Tibial nerve (tissue), 4 donors: ENCODE measurements at places on chromosomes 3 and 15.

DNA sequence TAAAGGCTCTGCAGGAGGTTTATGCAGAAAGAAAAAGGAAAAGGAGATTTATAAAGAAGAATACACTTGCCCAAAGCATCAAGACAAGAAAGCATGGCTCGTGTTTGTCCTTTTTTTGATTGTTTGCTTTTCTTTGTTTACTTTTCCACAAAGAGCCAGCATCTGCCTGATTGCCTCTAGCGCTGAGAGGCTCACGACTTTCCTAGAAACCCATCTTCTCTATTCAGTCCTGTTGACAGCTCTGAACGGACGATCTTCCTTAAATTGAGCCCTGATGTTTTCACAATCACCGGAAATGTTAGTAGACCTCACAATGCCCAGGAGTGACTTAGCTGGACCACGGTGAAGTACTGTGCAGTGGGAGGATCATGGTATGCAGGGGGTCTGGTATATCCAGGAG is 12.4 kb downstream of the GP5 start:
- no peak for DNase-seq

GRCh38 chr3:103684904-103685303 is 1250.1 kb downstream of the ZPLD1 start:
- DNase-seq: no peak

GRCh38 chr3:40337136-40338108 is 27.9 kb downstream of the EIF1B start:
- DNase-seq: no peak

DNA sequence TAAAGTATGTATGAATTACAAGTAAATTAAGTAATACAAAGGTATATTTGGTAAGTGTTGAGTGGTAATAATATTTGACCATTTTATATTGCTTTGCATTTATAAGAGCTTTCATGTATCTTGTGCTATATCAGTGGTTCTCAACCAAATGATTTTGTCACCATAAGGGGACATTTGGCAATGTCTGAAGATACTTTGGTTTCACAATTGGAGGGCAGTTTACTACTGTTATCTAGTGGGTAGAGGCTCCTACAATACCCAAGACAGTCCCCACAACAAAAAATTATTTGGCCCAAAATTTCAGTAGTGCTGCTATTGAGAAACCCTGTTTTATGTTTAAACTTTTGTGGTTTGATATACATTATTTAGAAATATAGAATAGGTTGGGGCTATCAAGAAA is 14.6 kb downstream of the TRPC1 start:
- no peak for DNase-seq

GRCh38 chr15:71051539-71051938 is 63.7 kb upstream of the THSD4 start:
- no peak for DNase-seq

GRCh38 chr15:20340931-20341661 is 200.5 kb downstream of the GOLGA6L6 start:
- no peak for DNase-seq

- DNase-seq: no peak
Measured at GRCh38 chr15:37133602-37134001, 33.3 kb upstream of the MEIS2 start.

- no peak for DNase-seq
Measured at GRCh38 chr15:47731230-47731629, 13.9 kb downstream of the SEMA6D start.

GRCh38 chr3:36905545-36905944 is 39.3 kb downstream of the TRANK1 start:
- no peak for DNase-seq

GRCh38 chr3:47541583-47542108 is 28.1 kb upstream of the ELP6 start:
- no peak for DNase-seq

DNA sequence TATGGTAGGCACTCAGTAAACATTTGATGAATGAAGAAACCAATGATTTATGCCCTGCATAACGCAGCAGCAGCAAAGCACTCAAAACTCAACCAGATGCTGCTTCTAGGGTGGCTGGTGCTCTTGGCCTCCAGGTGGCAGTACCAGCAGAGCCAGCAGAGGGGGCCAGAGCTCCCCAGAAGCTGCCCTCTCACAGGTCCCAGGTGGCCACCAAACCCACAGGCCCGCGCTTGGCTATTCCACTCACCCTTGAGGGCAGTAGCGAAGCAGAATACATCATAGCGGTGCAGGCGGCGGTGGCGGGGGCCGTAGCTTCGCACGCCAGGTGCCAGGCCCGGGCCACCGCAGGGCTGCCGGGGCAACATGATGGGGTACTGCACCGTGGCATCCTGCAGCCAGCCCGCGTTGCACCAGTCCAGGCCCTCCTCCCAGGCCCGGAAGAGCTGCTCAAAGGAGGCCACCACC is 16.6 kb downstream of the HAPLN3 start:
- DNase-seq: no peak

DNA sequence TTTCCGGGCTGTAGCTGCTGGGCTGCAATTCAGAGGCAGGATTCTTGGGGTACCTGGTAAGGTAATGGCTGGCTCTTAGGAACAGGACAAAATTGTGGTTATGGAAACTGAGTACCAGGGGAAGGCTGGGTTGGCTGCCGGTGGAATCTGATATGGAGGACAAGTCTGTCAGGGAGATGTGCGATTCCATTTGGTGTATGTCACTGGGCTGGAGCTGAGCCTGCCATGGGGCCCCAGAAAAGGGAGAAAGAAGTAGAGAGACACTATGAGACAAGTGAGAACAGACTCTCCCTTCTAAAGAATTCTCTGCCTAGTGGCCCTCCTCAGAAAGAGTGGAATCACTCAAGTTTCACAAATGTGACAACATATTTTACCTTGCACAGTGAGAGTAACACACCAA is 368.2 kb upstream of the ROPN1 start:
- DNase-seq: no peak

- DNase-seq: no peak
Measured at GRCh38 chr3:151371526-151371925, 13.0 kb downstream of the P2RY12 start.

DNA sequence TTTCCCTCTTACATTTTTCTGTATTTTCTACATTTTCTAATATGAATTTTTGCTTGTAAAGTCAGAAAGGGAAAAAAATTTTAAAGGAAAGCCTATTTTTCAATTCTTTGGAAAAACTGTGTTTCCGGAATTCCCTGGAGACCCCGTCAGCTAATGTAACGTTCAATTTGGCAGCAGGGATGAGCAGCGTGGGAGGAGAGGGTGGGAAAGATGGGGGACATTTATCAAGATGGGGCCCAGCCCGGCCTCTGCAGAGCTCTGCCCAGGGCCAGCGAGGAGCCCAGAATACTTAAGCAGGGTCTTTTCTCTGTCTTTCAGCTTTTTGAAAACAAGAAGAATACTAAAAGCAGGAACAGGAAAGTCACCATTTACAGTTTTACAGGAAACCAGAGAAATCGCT is 129.0 kb downstream of the LRRK1 start:
- DNase-seq: no peak

GRCh38 chr3:50971487-50971924 is 296.8 kb downstream of the DOCK3 start:
- DNase-seq: no peak

DNA sequence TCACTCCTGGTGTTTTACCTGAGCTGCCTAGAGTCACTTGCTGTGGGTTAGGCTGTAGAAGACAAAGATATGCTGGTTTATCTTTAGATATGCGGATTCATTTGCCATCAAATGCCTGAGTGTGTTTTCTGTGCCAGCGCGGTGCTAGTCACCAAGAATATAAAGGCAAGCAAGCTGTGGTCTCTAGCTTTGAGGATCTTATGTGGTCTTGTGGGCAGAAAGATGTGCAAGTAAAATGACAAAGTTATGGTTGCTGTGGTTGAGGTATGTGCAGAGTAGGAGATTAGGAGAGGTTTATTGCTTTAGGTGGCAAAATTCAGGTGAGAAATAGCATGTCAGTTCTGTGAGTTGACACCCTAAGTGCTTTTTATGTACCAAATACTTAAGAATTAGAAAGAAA is 94.2 kb downstream of the CGNL1 start:
- no peak for DNase-seq

DNA sequence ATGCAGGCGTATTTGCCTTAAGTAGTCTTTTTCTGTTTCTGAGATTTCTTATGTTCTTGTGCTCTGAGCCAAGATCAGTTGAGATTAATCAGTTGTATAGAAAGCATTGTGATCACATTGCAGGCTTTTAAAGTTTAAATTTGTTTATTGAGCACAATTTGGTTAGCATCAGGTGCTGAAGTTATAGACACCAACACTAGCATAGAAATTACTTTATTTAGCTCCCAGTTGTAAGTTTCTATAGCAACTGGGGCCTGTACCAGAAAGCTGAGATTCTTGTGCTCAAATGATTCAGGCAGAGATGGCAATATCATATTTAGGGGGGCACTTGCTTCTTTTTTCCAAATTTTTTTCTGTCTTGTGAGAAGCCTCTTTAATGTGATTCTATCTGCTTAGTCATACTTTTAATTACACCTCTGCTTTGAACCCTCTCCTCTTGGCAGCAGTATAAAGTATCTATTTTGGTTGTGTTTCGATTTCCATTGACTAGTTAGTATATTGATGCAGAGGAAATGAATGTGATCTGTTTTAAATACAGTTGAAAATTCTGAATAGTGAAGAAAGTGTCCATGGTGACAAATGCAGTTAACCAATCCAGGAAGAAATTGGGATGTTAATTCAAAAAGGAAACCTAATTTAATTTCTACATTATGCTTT is 241.7 kb upstream of the GBE1 start:
- DNase-seq: no peak

- DNase-seq: no peak
Measured at GRCh38 chr15:70023064-70023768, 74.5 kb downstream of the TLE3 start.

GRCh38 chr3:177488740-177489139 is 291.5 kb upstream of the TBL1XR1 start:
- DNase-seq: no peak

DNA sequence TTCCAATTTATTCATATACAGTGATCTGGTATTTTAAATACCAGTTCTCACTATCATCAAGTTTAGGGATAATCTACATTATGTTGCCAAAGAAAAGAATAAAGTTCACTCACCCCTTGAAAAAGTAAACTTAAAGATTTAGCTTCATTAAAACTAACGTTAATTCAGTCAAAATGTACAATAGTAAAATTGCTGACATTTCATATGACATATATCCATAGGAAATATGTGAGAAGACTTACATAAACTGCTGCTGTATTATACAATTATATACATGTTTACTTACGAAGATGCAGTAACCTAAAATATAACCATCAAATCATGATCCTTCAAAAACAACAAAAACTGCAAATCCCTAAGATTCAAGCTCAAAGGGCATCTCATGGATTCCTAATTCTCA is 44.0 kb downstream of the ATR start:
- DNase-seq: no peak

DNA sequence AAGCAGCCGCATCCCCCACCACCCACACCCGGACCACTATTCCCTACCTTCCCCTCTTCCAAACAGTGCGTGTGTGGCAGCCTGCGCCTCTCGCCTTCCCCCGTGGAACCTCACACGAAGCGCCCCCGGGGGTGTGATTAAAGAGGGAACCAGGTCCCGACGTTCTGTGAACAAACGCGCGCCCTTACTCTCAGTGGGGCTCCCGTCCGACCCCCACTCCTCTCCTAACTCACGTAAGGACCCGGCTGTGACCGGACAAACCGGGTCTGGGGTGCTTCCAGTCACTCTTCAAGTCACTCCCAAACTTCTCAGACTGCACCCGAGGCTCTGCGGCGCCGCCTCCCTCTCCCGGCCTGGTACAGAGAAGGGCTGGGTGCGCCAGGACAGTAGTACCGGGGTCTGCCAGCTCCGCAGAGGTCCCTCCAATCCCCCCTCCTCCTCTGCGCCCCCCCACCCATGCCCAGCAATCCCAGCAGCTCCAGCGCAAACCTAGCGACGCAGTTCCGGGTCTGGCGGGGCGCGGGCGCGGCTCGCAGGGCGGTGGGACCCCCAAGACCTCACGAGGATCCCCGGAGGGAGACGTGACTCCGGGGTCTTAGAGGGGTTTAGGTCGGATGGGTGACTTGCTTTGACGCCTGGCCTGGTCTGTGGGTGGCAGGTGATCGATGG is 574 bp downstream of the DUOXA1 start:
- no peak for DNase-seq

GRCh38 chr15:40511472-40512133 is 40.8 kb downstream of the CHST14 start:
- DNase-seq: peak; percentile 23

- DNase-seq: no peak
Measured at GRCh38 chr15:80660119-80660518, 35.0 kb upstream of the ABHD17C start.

DNA sequence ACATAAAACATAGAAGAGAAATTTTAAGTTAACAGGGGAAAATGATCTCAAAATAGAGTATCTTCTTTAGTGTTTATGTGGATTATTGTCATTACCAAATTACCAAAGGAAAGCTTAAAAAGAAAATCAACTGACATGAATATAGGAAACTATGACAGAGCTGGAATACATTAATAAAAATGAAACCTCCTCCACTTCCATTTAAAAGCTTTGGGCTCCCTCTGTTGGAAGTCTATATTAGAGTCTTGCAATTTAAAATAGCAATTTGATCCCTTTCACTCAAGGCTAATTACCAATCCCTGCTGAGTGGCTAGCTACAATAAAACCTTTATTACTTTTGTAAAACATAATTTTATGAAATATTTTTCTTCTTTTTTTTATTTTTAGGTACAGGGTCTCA is 61.4 kb upstream of the IMPG2 start:
- DNase-seq: no peak

GRCh38 chr3:2661078-2661477 is 449.1 kb downstream of the IL5RA start:
- no peak for DNase-seq

- no peak for DNase-seq
Measured at GRCh38 chr15:65300924-65301441, 3.5 kb upstream of the RNU5B-1 start.

GRCh38 chr3:47404955-47405790 is 24.4 kb downstream of the PTPN23 start:
- DNase-seq: peak; percentile 28

GRCh38 chr3:107643038-107643883 is 120.5 kb downstream of the BBX start:
- no peak for DNase-seq

DNA sequence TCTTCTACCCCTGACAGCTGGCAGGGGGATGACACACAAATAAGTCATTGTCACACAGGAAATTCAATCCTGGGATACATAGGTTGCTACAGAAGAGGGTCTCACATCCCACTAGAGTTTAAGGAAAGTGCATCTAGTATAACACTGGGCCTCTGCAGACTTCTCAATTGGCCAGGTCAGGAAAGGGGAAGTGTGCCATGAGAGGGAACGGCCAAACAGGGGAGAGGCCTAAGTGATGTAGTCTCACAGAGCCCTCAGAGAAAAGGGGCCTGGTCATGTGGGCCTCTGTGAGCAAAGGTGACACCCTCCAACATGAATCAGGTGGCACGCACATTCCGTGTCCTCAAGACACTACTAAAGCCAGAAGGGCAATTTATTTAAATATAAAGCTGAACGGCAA is 11.2 kb downstream of the ZXDC start:
- DNase-seq: no peak

- DNase-seq: no peak
Measured at GRCh38 chr3:192570315-192570714, 157.0 kb downstream of the FGF12 start.

GRCh38 chr3:140443806-140444205 is 234.1 kb upstream of the TRIM42 start:
- no peak for DNase-seq

- no peak for DNase-seq
Measured at GRCh38 chr15:91992945-91993344, 139.4 kb downstream of the SLCO3A1 start.

GRCh38 chr15:40233727-40234577 is 4.9 kb upstream of the PAK6 start:
- no peak for DNase-seq

GRCh38 chr15:22930782-22931484 is 49.2 kb downstream of the CYFIP1 start:
- no peak for DNase-seq

- peak; percentile 66 for DNase-seq
Measured at GRCh38 chr3:179558742-179559364, 3.9 kb upstream of the ACTL6A start.
